Gastrocnemius medialis (tissue), 4 donors: ENCODE measurements at places on chromosomes 4 and X.

GRCh38 chr4:53477038-53477565 is 99.7 kb downstream of the FIP1L1 start:
- no peak for DNase-seq

DNA sequence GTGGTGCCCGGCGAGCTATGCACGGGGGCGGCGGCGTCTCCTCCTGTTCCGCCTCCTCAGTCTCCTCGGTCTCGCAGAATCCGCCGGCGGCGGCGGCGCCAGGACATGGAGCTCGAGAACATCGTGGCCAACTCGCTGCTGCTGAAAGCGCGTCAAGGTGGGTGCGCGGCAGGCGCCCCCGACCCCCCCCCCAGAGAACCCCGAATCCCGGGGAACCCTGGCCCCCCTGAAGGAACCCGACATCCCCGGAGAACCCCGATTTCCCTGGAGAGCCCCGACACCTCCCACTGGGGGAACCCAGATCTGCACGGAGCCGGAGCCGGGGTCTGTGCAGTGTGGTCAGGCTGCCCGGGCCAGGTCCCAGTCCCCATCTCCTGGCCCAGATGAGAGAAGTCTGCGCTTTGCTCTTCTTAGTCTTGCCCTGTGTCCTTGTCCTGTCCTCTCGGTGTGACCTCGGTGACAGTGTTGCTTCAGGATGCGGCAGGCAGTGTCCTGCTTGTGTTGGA is 648 bp downstream of the GRK4 start:
- DNase-seq, result no peak

GRCh38 chr4:153645183-153645582 is 38.9 kb upstream of the TLR2 start:
- no peak for DNase-seq

GRCh38 chrX:44747969-44748368 is 95.9 kb upstream of the DUSP21 start:
- no peak for DNase-seq

GRCh38 chr4:2888886-2889285 is 45.2 kb downstream of the ADD1 start:
- no peak for DNase-seq

DNA sequence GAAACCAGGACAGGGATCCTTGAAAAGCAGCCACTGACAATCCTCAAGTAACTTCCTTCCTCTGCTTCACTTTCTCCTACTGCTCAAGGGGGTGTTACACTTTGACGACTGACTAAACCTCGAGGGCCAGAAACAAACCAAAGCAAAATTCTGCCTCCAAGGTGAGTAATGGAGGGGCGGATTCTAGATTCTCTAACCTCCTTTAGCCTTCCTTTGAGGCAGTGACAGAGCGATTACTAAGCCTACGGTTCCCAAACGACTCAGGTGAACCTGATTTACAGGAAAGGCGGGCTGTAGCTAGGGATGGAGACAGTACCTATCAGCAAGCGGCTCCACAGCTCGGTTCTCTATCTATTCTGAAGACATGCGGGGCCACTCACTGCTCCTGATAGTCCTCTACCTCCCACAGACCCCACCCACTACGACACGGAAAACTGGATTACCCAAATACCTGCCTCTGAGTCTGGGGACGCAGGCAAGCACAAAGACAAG is 487 bp downstream of the TBCK start:
- DNase-seq, result no peak

GRCh38 chr4:57605376-57605775 is 495.2 kb upstream of the IGFBP7 start:
- DNase-seq, result no peak

DNA sequence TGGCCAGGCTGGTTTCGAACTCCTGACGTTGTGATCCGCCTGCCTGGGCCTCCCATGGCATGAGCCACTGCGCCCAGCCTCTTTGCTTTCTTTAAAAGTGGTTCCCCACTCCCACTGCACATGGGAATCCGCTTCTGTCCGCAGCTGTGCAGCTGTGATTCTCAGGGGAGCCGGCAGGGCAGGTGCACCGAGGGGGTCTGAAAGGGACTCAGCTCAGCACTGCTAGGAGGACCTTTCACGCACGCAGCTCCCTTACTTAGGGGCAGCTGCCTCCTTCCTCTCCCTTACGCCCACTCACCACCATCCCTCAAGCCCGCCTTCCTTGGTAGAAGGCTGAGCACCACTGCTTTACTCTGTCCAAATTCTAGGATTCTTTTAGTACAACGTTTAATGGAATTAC is 40.4 kb upstream of the CYP4V2 start:
- DNase-seq, result no peak

DNA sequence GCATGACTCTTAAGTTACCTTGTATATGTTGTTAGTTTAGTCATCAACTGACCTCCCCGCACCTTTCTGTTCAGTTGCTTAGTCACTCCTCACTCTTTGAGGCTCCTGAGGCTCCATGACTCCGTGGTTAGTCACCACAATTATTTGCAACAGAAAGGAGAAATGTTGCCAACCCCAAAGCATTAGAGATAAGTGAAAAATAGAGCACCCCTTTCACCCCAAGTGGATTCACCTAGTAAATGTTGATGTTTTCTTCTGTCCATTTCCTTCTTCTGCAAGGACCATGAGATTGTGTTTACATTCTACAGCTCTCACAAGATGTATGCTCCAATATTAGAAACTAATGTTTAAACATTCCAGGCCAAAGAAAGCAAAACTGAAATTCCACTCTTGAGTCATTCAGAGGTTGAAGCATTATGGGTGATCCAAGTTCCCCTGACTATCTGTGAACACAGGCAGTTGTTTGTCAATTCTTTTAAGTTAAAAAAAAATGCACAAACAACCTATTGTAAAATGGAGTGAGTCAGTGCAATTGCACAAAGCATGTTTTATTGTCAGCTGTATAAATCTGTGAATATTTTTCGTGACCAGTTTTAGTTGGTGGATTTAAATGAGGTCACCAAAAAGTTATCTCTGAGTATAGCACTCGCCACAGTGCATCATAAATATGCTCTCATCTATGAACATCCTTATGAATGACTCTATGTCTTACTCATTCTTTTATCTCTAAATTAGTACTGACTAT is 552.4 kb upstream of the MAGEB2 start:
- DNase-seq, result no peak

DNA sequence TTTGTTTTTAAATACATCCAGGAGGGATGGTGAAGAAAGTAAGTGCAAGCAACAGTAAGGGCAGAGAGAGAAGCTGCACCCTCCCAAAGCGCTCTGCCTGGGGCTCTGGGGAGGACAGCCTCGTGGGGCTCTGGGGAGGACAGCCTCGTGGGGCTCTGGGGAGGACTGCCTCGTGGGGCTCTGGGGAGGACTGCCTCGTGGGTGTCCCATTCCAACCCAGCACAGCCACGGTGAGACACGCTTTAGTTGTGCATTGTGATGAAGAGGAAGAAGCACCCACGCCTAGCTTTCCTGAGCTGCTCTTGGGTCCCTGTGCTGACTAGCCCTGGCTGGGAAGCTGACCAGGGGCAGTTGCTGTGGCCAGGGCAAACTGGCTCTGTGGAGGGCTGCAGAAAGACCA is 43.1 kb upstream of the SLC25A4 start:
- no peak for DNase-seq

DNA sequence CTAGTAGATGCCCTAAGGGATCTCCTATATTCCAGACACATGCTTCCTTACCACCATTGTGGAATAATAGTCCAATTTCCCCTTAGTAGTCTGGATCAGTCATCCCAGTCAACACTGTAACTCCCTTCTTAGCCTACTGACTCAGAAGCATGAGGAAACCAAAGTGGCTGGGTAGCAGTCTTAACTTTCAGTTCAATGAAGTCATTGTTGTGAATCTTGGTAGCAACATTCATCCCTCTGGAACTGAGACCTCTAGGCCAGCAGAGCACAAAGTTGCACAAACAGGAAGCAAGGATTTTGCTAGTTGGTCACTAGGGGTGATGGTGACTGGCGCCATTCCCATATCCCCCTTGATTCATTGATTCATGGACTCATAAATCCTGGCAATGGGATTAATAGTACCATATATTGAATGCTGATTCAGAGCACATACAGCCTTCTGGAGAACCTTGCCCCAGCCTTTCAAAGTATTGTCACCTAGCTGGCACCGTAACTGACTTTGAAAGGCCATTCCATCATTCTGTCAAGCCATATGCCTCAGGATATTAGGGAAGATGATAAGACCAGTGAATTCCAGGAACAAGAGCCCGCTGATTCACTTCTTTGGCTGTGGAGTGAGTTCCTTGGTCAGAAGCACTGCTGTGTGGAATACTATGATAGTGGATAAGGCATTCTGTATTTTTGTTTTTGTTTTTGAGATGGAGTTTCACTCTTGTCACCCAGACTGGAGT is 19.7 kb upstream of the GPAT3 start:
- DNase-seq, result no peak

- DNase-seq, result no peak
Observed at GRCh38 chrX:28659269-28659668, 72.0 kb downstream of the IL1RAPL1 start.

DNA sequence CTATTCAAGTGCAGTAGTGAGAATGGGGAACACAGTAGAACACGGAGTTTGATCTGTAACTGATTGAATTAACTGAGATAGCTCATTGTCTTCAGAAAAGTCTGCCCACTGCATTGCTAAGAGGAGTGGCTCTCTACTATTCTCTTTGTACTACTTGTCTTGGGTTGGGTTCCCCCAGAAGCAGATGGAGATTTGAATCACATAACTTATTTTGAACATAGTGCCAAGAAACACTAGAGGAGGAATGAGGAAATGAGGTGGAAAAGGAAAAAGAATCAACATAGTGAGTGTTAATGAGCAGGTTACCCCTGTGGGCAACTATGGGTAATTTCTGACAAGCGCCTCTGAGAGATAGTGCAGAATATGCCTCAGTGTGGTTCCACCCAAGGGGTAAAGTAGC is 362.7 kb downstream of the STIM2 start:
- DNase-seq, result no peak

DNA sequence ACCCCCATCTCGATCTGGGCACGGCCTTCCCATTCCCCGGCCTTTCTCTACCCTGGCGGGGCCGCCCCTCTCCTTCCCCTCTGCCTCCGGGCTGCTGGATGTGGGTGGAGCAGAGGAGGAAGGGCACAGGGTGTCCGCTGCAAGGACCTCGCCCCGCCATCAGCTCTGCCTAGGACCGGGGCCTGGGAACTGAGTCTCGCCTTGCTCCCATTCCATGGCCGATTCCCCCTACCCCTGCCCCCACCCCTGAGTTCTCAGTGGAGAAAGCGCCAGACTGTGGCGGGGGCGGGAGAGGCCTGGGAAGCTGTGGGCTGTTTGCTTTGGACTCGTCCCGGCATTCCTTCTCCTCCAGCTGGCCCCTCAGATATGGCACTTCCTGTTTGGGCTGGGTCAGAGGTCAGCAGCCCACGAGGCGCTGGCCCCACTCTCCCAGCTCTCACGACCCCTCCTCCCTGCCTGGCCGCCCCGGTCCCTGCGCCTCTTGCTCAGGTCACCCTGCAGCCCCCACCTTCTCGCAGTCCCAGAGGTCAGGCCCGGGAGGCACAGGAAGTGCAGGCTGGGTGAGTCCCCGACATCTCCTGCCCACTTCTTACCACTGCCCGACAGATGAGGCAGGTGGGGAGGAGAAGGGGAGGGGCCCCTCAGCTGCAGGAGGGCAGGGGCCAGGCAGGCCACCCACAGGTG is 6.4 kb upstream of the BGN start:
- DNase-seq, result no peak

GRCh38 chr4:156969911-156970310 is 1.7 kb downstream of the PDGFC start:
- no peak for DNase-seq

GRCh38 chr4:3821580-3822229 is 55.5 kb downstream of the ADRA2C start:
- DNase-seq, result no peak

GRCh38 chr4:155060873-155061272 is 147.6 kb upstream of the NPY2R start:
- no peak for DNase-seq

DNA sequence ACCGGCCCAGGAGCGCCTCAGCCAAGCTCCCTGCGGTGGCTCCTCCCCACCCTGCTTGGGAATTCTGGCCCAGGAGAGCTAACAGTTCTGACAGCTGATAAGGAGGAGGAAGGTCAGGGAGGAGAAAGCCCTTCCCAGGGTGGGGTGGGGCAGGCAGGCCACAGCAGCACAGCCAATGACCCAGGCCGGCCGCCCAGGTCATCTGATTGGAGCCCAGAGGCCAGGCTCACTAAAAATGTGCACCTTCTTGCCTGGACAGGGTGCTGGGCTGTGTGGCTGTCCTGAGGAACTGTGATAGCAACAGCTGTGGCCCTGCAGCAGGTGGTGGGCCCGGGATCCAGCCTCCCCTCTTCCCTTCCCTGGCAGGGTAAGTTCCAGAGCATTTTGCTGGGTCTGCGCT is 17.2 kb upstream of the SH3TC1 start:
- no peak for DNase-seq

DNA sequence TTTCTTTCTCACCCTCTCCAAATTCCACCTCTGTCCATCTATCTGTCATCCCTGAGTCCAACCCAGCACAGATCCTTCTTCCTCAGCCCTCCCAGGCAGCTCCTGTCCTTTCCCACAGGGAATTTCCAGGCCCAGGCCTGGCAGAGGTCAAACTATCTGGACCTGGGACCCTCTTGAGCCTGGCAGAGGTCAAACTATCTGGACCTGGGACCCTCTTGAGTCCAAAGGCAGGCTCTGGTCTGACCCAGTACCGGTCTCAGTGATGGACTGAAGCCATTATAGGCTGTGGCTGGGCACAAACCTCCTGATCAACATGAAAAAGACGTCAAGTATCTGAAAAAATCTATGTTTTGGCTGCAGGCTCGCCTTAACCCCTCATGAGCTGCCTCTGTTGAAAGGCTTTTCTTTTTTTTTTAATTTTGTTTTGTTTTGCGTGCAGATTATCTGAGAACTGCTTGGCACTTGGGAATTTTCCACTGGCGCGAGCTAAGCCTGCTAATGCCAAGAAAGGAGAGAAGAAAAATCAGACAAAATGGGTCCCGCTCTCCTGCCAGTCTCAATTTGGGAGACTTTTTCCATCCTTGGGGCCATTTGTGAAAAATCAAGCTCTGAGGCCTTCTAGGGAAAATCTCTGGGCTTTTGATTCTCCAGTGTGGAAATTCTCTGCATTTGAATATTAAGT is 31.2 kb downstream of the MSX1 start:
- DNase-seq, result no peak

DNA sequence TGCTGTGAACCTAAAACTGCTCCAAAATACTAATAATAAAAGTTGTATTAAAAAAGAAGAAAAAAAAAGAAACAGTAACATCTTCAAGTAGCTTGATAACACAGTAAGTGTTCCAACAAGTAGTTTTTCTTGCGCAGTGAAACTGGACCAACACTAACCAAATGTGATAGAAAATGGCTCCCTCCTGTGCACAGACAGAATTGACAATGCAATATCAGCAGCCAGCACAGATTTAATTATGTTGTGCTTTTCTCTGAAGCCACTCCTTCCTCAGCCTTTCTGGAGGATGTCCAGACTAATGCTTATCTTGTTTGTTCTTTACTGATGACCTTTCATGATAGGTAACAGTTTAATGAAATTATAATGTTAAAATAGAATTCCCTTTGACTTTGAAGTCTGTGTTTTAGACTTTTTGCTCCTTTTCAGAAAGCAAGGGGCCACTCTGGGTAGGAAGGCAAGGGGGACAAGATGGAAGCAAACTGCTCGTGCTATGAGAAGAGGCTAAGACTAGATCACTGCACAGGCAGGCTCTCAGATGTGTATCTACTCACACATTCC is 147.1 kb upstream of the RPL34 start:
- no peak for DNase-seq

GRCh38 chr4:151093203-151093602 is 6.2 kb upstream of the RPS3A start:
- no peak for DNase-seq
